ENCODE measurements at places on chromosomes 6 and 20.
A peak's percentile ranks its signal among the peaks of the same experiment; 100 is the strongest.

GRCh38 chr6:46254331-46254730 is 83.6 kb upstream of the ENPP5 start:
- DNase-seq, result no peak

DNA sequence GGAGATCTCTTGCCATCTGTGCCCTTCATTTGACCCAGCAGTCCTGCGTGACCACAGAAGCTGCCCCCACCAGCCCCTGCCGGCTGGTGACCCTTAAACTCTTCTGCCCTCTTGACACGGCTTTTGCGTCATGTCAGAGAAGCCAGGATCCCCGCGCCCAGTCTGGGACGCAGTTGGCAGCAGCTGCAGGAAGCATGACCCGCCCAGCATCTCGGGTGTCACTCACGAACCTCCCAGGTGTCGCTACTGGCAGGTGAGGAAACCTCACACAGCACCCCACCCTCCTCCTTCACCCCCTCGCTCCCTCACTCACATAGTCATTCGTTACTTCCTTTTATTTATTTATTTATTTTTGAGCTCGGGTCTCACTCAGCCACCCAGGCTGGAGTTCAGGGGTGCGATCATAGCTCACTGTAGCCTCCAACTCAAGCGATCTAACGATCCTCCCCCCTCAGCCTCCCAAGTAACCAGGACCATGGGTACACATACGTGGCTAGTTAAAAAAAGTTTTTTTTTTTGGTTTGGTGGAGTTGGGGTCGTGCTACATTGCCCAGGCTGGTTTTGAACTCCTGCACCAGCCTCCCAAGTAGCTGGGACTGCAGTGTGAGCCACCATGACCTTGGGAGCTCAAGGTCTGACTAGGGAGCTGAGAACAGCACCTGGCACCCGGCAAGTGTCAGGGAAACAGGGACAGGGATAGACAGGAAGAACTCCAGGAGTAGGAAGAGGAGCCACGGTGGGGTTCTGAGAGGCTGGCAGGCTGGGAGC is 14.1 kb upstream of the SPDEF start:
- DNase-seq, result no peak

GRCh38 chr20:18331694-18332093 is 43.4 kb downstream of the ZNF133 start:
- DNase-seq, result no peak

GRCh38 chr6:143755301-143755744 is 77.6 kb downstream of the PHACTR2 start:
- no peak for DNase-seq

DNA sequence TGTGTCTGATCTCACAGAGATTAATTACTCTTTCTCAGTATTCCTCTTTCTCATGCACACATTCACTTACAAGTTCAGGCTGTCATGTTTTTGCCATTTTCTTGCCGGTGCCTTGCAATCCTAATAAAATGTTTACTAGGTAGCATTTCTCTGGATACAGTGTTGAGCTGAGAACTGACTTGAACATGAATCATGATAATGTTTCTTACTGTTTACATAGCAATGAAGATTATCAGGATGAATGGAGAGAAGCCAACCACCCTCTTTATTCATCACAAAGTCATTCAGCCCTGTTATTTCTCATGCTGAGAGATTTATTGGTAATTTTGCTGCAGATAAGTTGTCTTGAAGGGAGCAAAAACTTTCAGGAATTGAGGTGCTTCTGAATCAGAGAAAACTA is 185.5 kb upstream of the ECI2 start:
- peak; percentile 81 for DNase-seq
